T-helper 1 cell (primary cell): ENCODE measurements at places on chromosomes 1 and 21.

DNA sequence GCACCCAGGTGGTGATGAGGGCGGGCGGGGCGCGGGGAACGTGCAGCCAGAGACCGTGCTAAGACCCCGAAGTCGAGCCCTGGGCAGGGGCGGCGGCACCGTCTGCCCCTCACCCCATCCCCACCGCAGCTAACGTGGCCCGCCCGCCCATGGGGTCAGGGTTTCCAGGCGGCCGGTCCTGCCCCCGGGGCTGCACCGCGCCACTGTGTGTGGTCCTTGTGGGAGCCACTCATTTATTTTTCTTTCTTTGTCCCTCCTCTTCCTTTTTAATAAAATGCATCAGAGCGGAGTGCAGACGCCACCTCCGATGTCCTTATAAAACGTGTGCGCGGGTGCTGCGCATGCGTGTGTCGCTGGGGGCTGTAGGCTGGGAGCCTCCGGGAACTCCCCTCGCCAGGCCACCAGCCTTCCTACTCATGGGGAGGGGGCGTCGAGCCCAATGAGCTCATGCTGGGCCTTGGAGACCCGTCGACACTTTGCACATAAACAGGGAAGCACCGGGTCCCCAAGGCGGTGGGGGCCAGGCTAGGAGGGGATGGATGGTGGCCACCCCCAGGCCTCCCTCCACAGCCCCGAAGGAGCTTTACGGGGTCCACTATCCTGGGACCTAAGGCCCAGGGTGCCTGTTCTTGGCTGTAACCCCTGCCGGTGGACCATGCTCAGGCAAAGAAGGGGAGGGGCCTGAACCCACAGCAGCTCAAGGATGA, 59.9 kb downstream of the WNT9A start:
- DNase-seq = no peak

GRCh38 chr21:28509031-28509430, 483.6 kb downstream of the LTN1 start:
- no peak for DNase-seq

DNA sequence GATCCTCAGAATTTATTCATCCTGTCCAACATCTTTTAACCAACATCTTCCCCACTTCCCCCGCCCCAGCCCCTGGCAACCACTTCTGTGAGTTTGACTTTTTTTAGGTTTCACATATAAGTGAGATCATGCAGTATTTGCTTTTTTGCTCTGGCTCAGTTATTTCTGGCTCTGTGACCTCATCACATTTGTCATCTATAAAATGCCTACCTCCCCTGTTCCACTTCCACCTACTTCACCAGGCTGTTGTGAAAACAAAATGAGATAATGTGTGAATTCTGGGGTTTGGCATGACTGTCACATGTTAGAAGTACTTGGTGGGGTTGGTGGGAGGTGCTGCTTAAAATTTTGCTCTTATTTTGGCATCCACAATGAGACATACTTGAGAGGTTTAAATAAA, 18.4 kb downstream of the HHAT start:
- no peak for DNase-seq

GRCh38 chr1:198893141-198893540, 254.3 kb downstream of the PTPRC start:
- DNase-seq = no peak

- no peak for DNase-seq
These were observed 194.2 kb downstream of the SIPA1L2 start for GRCh38 chr1:232435729-232436128.

- DNase-seq = no peak
These were observed 282.4 kb downstream of the HLX start for GRCh38 chr1:221161571-221162041.

DNA sequence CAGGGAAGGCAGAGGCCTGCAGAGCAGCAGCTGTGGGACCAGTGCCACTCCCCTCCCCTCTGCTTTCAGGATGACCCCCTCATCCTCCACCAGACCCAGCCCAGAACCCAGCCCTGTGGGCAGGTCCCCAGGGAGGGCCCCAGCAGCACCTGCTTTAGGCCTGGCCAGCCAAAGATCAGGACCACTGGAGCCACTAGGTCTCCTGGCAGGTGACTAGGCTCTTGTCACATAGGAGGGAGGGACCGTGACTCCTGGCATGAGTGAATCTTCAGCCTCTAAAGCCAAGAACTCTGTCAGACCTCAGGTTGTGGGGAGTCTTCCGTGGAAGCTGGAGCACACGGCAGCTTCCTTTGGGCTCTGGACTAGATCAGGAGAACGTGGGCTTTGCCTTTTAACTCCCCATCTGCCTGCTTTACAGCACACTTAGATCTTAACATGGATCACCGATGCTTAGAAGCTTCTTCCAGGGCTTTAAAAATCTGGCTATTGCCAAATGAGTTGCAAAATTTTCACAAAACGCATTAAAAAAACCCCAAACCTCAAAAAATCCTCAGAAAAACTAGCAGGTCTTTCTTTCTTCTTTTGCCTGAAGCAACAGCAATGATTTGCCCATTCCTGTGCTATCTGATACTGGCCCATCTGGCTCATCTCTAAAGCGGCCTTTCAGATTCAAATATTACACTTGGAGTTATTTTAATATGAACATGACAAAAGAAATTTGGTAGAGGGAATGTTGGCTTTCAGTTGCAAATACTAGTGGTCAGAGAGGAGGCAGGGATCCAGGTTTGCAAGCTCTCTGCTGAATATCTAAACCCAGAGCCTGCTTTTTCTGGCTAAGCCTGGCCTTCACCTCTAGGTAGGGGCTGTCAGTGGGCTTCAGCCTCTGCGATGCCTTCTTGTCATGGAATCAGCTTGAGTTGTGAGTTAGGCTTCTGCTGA, 235.2 kb downstream of the SDCCAG8 start:
- DNase-seq = no peak

DNA sequence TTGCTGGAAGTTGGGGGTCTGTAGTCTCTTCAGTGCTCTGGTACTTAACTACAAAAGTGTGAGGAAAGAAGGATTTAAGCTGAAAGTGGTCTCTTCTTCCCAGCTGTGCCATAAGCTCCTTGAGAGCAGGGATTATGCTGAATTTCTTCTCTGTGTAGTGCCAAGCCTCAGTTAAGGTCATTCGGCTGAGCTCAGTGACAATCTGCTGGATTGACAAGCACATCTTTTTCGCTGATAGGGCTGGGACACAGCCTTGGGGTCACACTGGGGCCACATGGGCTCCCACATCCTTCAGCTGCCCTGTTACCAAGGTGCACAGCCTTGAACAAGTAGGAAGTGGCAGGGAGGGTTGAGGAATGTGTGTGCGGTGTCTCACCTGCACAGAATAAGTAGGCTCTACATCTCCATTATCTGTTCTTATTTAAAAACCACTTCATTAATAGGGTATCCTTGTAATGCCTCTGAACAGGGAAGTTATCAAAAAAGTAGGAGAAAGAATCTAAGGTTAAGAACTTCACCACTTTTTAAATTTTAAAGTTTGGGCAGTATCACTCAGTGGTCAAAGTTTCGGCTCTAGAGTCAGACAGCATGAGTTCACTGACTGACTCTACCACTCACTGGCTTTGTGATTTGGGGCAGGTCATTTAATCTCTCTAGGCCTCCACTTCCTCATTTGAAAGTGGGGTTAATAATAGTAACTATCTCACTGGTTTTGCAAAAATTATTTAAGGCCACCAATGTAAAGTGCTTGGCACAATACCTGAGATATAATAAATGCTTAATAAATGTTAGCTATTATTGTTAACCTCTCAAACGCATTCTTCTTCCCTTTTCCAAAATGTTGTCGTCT, 10.3 kb downstream of the ZBTB40 start:
- DNase-seq = no peak

DNA sequence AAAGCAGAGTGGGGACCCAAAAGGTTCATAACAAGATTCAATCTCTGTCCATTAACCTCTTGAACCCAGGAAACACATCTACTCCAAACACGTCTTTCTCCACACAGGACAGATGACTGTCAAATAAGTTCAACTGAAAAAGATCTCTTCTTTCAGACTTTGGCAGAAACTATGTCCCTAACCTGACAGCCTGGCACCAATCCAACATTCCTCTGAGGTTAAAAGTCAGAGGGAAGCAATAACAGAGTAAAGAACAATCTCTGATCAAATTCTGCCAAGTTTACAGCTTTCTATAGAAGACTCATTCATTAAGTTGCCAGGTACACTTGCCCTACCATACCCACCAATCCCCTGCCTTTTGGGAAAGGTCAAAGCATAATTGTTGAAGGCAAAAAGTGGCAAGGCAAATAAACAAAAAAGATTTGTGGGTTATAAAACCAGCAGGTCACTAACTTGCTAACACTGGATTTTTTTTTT, 31.9 kb downstream of the OTUD7B start:
- DNase-seq = no peak

- no peak for DNase-seq
These were observed 7.0 kb upstream of the TAF1A start for GRCh38 chr1:222596696-222597095.

DNA sequence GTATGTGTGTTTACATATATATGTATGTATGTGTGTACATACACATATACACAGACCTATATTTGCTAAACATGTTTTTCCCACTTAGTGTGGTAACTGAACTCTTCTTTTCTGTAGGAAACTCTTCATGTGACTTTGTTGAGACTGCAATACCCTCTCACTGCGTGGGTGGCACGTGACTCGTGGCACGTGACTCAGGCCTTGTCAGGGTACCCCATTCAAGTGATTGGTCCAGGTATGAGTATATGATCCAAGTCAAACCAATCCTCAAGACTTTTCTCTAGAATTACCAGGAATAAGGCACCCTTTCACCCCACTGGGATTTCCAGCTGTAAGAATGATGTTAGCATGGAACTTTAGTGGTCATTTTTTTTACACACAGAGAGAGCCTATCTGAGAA, 149.2 kb upstream of the KCNK2 start:
- no peak for DNase-seq

GRCh38 chr21:25560271-25560685, 47.0 kb downstream of the MRPL39 start:
- DNase-seq = no peak

DNA sequence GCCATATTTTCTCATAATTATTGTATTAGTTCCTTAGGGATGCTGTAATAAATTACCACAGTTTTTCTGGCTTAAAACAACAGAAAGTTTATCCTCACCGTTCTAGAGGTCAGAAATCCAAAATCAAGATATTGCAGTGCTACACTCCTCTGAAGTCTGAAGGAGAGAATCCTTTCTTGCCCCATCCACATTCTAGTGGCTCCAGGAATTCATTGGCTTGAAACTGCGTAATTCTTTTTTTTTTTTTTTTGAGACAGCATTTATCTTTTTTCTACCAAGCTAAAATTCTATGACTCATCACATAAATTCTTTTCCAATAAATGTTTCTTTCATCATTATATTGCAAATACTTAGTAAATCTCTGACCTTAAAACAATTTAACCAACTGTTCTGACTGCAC, 451.0 kb upstream of the RGS18 start:
- DNase-seq = no peak

DNA sequence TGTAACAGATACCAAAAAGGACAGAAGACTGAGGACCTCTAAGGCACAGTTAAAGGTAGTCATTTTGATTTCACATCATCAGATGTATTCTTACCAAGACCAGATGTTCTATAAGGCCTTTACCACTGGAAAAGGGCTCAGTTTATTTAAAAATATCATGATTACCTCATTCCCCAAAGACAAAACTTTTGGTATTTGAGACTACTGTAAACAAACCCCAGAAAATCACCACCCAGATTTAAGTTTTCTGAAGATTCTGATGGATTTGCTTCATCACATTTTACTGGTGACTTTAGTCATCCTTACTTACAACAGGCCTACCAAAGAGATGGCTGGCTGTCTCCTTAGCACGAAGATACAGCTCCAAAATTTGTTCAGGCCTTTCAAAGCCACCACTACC, 8.3 kb downstream of the ENAH start:
- DNase-seq = no peak

DNA sequence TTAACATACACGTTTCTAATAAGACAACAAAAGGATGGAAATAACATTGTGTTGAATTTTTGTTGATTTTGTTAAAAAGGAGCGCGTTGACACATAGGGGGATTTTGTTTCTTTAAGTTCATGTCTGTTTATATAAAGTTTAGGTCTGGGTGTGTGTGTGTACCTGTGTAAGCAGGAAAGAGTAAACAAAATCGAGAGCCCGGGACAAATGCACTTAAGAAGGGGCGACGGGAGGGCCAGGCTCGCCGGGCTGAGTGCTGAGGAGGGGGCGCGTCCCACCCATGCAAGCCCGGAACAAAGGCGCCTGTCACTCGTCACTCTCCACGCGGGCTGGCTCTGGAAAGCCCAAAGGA, 28.8 kb upstream of the TRIM17 start:
- DNase-seq = no peak

DNA sequence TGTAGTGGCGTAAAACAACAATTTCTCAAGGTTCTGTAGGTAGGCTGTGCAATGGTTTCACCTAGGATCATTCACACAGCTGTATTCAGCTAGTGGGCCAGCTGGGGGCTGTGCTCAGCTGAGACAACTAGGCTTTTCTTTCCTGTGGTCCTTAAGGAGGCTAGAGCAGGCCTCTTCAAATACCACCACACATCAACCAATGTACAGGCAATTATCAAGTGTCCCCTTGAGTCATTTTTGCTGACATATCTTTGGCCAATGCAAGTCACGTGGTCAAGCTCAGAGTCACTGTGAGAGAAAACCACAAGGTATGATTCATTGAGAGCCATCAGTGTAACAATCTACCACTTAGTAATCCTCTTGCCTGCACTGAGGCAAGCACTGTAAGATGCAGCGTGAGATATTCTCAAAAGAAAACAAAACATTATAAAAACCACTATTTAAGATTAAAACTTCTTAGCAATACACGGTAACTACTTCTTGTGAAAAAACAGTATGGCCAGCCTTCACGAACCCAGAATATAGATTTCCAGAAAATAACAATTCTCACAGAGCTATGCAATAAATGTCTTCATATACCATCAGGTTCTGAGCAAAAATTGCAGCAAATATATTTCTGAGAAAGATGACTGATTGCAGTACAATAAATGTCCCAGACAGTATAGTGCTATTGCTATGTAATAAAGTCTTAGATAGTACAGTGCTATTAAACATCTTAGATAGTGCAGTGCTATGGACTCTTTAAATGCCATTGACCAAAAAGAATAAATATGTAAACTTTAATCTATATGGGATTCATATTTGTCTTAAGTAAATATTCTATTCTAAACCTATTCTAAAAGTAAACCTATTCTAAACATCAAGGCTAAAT, 55.3 kb downstream of the NME7 start:
- no peak for DNase-seq

DNA sequence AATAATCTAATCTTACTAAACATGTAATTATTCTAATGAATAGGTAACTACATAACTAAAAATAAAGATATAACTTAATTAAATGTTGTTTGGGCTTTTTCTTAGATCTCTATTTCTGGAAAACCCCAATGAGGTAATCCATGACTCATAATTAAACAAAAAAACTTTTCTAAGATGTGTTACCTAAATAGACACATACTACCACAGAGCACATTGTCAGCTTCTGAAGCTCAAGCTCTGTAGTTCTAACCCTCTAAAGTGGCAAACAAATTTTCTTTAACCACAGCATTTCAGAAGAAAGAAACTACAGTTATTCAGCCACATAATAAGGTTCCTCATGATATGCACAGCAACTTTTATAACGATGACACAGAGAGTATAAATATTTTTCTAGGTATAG, 4.2 kb downstream of the OR6K3 start:
- no peak for DNase-seq
